ENCODE measurements at places on chromosomes 7 and 10. TPM values are rescaled to one million over a fixed set of nuclear protein-coding genes. Genes with fewer than 3 reads are reported as not detected.

NUPR2 gene
- not detected for total RNA-seq

UPK3BL2 gene
- 24.4 TPM for total RNA-seq

ZNF138 gene
- total RNA-seq, result 24.4 TPM

PNLIPRP3 gene
- total RNA-seq, result 27.4 TPM

RTKN2 gene
- 0.89 TPM for total RNA-seq

LLCFC1 gene
- total RNA-seq, result not detected

SLC26A3 gene
- not detected for total RNA-seq

DNA sequence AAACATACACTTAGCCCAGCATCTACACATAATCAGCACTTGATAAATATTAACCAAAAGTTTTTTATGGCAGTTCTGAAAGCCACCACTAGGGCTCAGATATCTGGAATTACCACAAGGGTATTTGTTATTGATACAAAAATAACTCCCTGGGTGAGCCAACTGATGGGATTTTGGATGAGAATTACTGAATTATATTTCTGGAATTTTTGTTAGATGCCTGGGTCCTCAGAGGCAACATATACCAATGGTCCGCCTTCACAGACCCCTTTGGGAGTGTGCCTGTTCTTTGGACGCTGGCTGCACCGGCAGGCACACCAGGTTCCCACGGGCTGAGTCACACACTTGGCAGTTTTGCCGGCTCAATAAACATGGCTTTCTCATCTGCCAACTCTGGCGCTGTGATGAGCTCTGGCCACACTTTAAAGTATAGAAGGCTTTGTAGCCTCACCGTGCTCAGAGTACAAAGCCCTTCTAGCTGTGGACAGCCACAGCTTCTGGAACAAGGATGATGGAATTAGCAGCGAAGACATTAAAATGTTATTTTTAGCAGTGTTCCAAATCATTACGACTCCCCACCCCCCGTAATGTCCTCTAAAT lies 24.5 kb upstream of the EEPD1 start:
- peak overlapping the region; percentile 10 for H3K4me3 ChIP-seq
- no peaks in the 10 kb centered on the region for H3K27me3 ChIP-seq
- H3K36me3 ChIP-seq, result no peaks in the 10 kb centered on the region

DNA sequence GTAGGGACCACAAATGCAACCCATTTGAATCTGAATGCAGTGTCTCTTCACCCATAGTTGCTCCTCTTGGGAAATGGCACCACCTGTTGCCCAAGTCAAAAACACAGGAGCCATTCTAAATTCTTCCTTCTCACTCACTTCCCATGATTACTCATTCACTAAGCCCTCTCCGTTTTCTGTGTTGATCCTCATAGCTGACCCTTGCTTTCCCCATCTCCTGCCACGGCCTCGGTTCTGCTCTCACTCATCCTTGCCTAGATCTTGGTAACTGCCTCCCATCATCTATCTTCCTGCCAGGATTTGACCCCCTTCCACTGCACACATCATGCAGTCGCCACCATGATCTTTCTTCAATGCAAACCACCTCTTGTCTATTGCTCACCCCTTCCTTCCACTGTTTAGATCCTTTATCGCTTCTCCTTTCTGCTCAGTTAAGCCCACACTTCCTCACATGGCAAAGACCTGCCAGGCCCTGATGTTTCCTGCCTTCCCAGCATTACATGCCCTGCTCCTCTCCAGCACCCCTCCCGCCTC lies 19.0 kb upstream of the CPN1 start:
- peaks cover 7% of the 10 kb centered on the region for H3K27me3 ChIP-seq
- no peaks in the 10 kb centered on the region for H3K36me3 ChIP-seq
- no peak for DNase-seq
- no peak overlapping the region for H3K4me3 ChIP-seq

DNA sequence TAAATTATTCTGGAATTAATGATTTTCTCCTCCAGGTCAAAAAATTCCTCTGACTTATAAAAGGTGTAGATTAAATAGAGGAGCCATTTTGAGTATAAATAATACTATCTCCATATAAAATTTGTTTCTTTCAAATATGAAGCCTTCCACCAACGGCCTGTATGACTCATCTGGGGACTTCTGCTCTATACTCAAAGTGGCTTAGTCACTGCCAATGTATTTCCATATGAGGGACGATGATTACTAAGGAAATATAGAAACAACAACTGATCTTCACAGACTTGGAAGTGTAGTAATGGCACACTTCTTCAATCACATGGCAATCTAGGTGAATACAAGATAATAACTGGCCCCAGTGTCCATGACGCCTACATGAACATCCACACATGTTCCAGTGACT lies 335.6 kb upstream of the HGF start:
- no peak overlapping the region for H3K27ac ChIP-seq
- no peak for DNase-seq
- H3K36me3 ChIP-seq, result no peaks in the 10 kb centered on the region
- no peak overlapping the region for H3K4me3 ChIP-seq

- peaks cover 8% of the 10 kb centered on the region for H3K4me1 ChIP-seq
- no peak for DNase-seq
- H3K27ac ChIP-seq, result no peak overlapping the region
- H3K27me3 ChIP-seq, result no peaks in the 10 kb centered on the region
These were observed 9.2 kb downstream of the GNA12 start for GRCh38 chr7:2834748-2835441.

- H3K4me1 ChIP-seq, result peaks cover under 1% of the 10 kb centered on the region
- H3K27ac ChIP-seq, result no peak overlapping the region
- H3K4me3 ChIP-seq, result no peak overlapping the region
- H3K36me3 ChIP-seq, result peaks cover 50% of the 10 kb centered on the region
These were observed 72.6 kb downstream of the SHH start for GRCh38 chr7:155739538-155740143.

GRCh38 chr10:116702165-116702564 lies 40.2 kb downstream of the HSPA12A start:
- H3K27ac ChIP-seq, result no peak overlapping the region
- peak; percentile 22 for DNase-seq
- no peak overlapping the region for H3K4me3 ChIP-seq
- H3K27me3 ChIP-seq, result no peaks in the 10 kb centered on the region
- no peaks in the 10 kb centered on the region for H3K36me3 ChIP-seq

DNA sequence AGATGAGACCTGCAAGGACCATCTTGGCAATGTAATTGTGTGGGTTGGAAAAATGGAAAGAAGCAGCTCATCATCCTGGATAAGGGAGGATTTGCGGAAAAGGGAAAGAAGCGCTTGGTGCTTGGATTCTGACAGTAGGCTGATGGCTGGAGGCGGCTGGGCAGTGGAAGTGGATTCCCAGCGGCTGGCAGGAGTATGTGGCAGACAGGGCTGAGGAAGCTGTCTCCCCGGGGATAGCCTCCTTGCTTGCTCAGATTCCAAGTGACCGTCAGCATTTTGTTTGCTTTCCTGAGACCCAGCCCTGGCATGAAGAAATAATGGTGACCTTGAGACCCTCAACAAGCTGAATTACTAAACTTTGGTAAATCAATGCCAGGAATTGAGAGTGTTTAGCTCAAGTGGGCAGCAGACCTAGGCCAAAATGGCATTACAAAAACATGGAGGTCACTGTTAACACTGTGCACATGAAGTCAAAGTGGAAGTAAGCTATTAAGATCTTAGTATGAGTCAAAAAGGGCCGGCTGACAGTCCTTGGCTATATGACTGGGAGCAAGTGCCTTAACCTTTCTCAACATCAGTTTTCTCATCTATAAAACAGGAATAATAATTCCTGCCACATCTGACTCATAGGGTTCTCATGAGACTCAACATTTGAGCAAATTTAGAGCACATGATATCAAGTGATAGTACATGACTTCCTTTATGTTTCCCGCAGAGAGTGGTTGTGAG lies 21.3 kb downstream of the SLC25A28 start:
- H3K4me3 ChIP-seq, result no peak overlapping the region
- H3K27ac ChIP-seq, result no peak overlapping the region
- no peaks in the 10 kb centered on the region for H3K36me3 ChIP-seq
- no peaks in the 10 kb centered on the region for H3K4me1 ChIP-seq
- DNase-seq, result no peak
- H3K27me3 ChIP-seq, result no peaks in the 10 kb centered on the region

- no peak overlapping the region for H3K4me3 ChIP-seq
- no peak for DNase-seq
- peaks cover 34% of the 10 kb centered on the region for H3K4me1 ChIP-seq
- H3K27me3 ChIP-seq, result no peaks in the 10 kb centered on the region
- peak overlapping the region; percentile 70 for H3K27ac ChIP-seq
These were observed 103.2 kb downstream of the NRBF2 start for GRCh38 chr10:63236113-63236935.

DNA sequence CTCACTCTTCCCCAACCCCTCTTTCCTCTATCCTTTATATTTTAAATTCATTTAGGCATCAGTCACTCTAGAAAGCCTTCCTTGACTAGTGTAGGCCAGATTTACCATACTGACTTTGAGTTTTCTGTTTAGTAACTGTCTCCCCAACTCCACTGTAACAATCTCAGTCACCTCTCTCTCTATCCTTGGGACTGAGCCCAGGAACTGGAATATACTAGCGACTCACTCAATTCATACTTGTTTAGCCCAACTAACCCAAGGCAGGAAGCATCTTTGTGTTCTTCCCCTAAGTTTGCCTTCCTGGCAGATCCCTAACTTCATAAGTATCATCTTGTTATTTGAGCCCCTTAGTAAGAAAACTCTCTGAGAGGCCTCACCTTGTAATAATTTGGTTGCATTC lies 19.1 kb downstream of the PLCE1 start:
- H3K27me3 ChIP-seq, result no peaks in the 10 kb centered on the region
- no peak for DNase-seq
- H3K27ac ChIP-seq, result no peak overlapping the region
- H3K4me1 ChIP-seq, result no peaks in the 10 kb centered on the region
- H3K4me3 ChIP-seq, result no peak overlapping the region

DNA sequence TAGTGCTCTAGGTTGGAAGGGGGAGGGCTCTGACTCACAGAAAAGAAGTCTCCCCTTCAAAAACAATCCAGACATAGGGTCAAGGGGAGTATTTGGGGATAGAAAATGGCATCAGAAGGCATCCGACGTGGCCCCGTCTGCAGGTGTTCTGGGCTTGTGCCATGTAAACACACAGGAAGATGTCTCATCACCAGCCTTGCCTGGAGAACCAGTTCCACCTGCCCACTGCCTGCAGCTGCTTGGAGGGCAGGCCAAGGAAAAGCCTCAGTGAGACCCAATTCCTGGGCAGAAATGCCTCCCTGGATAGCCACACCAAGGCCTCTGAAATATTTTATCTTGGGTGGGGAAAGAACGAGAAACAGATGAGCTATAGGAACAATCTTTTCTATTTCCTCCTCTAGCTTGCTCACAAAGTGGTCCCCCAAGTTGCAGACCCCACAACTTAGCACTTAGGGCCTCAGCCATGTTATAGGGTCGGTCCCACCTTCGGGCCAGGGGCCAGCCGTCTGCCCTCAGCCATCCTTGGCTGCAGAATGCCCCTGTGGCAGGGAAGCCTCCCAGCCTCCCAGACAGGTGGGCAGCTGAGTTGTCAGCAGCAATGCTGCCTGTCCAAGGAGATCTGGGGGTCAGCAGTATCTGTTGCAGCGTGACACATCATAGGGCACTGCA lies 54.3 kb upstream of the ECHDC3 start:
- H3K27ac ChIP-seq, result peak overlapping the region; percentile 59
- DNase-seq, result no peak

GRCh38 chr10:91367127-91367531 lies 43.0 kb upstream of the HECTD2 start:
- H3K4me3 ChIP-seq, result no peak overlapping the region
- no peak overlapping the region for H3K27ac ChIP-seq
- no peaks in the 10 kb centered on the region for H3K36me3 ChIP-seq
- H3K27me3 ChIP-seq, result no peaks in the 10 kb centered on the region

- peaks cover 15% of the 10 kb centered on the region for H3K27me3 ChIP-seq
- DNase-seq, result no peak
- H3K4me3 ChIP-seq, result no peak overlapping the region
- peaks cover 29% of the 10 kb centered on the region for H3K4me1 ChIP-seq
These were observed 2.1 kb upstream of the PPP2R2D start for GRCh38 chr10:131898713-131899112.

DNA sequence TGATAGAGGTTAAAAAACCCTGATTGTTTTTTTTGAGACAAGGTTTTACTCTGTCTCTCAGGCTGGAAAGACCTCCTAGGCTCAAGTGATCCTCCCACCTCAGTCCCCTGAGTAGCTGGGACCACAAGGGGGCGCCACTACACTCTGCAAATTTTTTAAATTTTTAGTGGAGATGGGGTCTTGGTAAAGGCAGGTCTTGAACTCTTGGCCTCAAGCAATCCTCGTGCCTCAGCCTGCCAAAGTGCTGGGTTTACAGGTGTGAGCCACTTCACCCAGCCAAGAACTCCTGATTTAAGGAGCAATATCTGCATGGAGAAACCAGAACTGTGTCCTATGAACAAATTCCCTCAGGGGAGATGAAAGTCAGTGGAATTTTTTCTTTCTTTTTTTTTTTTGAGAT lies 7.3 kb upstream of the KLHDC10 start:
- no peak overlapping the region for H3K27ac ChIP-seq
- no peaks in the 10 kb centered on the region for H3K36me3 ChIP-seq
- peak; percentile 72 for DNase-seq
- no peaks in the 10 kb centered on the region for H3K4me1 ChIP-seq
- H3K4me3 ChIP-seq, result no peak overlapping the region

GRCh38 chr10:130782467-130782866 lies 529.1 kb downstream of the TCERG1L start:
- H3K36me3 ChIP-seq, result no peaks in the 10 kb centered on the region
- no peaks in the 10 kb centered on the region for H3K4me1 ChIP-seq
- no peak overlapping the region for H3K4me3 ChIP-seq
- peaks cover 2% of the 10 kb centered on the region for H3K27me3 ChIP-seq
- no peak overlapping the region for H3K27ac ChIP-seq
- DNase-seq, result no peak

GRCh38 chr7:22921386-22922086 lies 92.4 kb downstream of the HYCC1 start:
- DNase-seq, result no peak
- no peaks in the 10 kb centered on the region for H3K27me3 ChIP-seq
- H3K4me1 ChIP-seq, result no peaks in the 10 kb centered on the region
- no peaks in the 10 kb centered on the region for H3K36me3 ChIP-seq

DNA sequence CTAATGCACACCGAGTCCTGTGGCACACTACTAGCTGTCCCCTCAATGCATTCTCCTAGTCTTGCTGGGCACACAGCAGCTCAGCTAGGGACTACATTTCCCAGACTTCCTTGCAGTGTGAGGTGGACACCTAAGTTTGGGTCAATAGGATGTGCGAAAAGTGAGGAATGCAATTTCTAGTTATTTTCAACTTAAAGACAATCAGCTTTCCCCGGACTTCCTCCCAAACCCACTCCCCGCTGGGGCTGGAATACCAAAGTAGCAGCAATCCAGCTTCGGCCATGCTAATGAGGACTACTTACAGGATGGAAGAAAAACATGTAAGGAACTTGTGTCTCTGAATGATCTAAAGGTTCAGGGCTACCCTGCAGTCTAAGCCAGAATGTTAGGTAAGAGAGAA lies 286.4 kb upstream of the LRRN3 start:
- H3K27me3 ChIP-seq, result no peaks in the 10 kb centered on the region
- no peaks in the 10 kb centered on the region for H3K36me3 ChIP-seq
- H3K4me1 ChIP-seq, result no peaks in the 10 kb centered on the region
- no peak overlapping the region for H3K4me3 ChIP-seq
- no peak overlapping the region for H3K27ac ChIP-seq

GRCh38 chr10:52486840-52487611 lies 172.9 kb downstream of the DKK1 start:
- H3K4me3 ChIP-seq, result no peak overlapping the region
- peaks cover 2% of the 10 kb centered on the region for H3K4me1 ChIP-seq
- no peaks in the 10 kb centered on the region for H3K36me3 ChIP-seq
